ENCODE measurements at places on chromosomes 13 and 19. TPM values are rescaled to one million over a fixed set of nuclear protein-coding genes. Genes with fewer than 3 reads are reported as not detected.

- no peak for DNase-seq
Observed at GRCh38 chr13:101570410-101570809, 117.9 kb downstream of the ITGBL1 start.

- DNase-seq, result peak; percentile 49
Observed at GRCh38 chr13:98940325-98941001, 37.4 kb downstream of the DOCK9 start.

DNA sequence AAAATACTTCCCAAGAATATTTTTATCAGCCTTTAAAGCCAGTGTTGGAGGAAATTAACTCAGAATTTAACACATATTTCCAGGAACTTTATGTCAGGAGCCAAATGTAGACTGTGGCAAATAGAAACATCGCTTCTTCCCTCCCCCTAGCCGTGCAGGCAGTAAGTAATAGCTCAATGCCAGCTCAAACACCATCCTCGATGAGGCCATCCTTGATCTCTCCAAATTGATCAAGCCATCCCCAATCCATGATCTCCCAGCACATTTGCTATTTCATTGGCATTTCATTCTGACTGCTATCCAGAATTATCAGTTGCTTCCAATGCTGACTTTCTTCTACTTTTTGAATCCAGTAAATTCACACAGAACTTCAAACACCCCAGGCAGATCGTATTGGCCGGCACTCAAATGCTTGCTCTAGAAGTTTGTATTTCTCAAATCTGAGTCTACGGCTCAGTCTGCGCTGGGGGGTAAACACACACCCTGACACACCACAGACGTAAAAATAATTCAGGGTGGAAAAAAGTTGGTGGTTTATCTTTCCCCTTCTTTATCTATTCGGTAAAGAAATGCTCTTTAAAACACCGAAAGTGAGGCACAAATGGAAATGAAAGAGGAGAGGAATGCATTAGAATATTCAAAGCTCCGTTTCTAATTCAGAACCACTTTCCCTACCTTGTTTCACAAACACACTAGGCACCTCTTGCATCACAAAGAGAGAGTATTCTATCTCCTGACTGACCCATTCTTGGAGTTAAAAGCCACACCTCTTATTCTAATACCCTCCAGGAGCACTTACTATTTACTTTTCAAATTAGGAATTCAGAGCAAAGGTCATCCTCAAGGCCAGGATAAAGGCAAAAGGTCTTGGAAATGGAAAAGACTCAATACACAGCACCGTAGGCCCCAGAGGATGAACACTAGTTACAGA is 991 bp downstream of the OBI1 start:
- DNase-seq, result no peak

- no peak for DNase-seq
Observed at GRCh38 chr13:36709136-36709890, 35.5 kb downstream of the SERTM1 start.

- DNase-seq, result no peak
Observed at GRCh38 chr19:13842291-13843103, 34.4 kb upstream of the NANOS3 start.

GRCh38 chr13:102678339-102679107 is 16.3 kb downstream of the METTL21C start:
- no peak for DNase-seq

DNA sequence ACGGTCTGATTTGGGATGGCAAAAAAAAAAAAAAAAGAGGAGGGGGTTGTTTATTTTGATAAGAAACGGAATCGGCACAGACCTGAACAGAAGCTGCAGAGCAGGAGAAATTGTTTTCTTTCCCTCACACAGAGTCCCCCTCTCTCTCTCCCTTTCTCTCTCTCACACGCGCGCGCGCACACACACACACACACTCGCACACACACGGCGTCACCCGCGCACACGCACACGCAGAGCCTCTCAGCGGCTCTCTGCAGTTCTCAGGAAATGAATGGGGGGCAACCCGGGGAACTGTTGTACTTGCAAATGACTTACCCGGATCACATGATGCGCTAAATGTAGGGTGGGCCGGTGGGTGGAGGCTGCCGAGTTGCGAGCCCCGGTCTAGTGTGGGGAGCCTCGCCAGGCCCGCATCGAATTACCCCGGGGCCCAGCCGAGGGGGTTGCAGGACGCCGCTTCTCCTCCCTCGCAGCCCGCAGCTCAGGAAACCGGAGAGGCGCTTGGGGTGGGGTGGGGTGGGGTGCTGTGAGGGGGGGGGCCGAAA is 475 bp downstream of the KLF12 start:
- DNase-seq, result peak; percentile 91

GRCh38 chr19:14507704-14508542 is 10.3 kb downstream of the DNAJB1 start:
- no peak for DNase-seq

DNA sequence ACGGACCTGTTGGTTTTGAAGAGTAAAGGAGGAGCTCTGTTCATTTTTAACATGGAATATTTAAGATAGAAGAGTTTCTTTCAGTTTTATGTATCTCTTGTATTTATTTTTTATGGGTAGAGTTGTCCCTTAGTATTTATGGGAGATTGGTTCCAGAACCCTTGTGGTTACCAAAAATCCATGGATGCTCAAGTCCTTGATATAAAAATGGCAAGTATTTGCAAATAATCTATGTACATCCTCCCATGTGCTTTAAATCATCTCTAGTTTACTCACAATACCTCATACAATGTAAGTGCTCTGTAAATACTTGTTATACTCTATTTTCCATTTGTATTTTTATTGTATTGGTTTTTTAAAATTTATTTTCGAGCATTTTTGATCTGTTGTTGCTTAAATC is 63.1 kb downstream of the TM9SF2 start:
- no peak for DNase-seq

- DNase-seq, result no peak
Observed at GRCh38 chr19:2791876-2792275, 6.6 kb downstream of the THOP1 start.

GRCh38 chr13:34611671-34612070 is 330.4 kb upstream of the NBEA start:
- no peak for DNase-seq

DNA sequence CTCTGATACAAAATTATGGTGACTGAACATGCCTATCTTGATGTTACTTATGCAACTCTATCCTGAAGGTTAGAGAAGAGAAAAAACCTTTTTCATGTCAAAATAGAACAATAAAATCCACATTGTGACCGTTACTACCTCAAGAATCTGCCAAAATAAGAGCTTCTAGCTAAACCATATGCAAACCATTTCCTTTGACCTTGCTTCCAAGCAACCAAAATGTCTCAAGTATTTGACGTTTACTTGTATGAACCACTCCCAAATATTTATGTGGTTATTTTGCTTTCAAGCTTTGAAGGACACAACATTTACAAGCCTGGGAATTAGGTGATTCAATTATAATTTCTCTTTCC is 13.9 kb downstream of the FOXO1 start:
- no peak for DNase-seq

GRCh38 chr19:2774083-2774679 is 8.9 kb downstream of the SGTA start:
- no peak for DNase-seq

GRCh38 chr13:111944171-111944583 is 122.8 kb upstream of the SOX1 start:
- DNase-seq, result no peak

DNA sequence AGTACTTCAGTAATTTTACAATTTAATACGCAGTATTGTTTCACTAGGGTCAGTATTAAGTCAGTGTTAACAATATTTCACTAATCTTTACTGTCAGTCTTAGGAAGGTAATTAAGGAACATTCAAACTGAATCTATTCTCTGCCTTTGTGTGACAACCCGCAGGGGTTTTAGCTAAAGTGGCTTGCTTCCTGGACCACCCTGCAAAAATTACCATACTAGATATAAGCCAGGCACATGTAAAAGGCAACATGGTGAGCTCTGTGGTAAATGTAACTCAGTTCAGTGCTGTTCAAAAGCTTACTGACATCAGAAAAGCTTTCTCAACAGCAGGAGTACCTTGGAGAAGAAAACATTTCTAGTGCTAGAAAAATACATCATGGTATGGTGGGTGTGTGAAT is 116.7 kb downstream of the FREM2 start:
- DNase-seq, result no peak

GRCh38 chr13:49190901-49191300 is 29.2 kb upstream of the MLNR start:
- no peak for DNase-seq

GRCh38 chr13:28373810-28374209 is 121.1 kb downstream of the FLT1 start:
- DNase-seq, result no peak

DNA sequence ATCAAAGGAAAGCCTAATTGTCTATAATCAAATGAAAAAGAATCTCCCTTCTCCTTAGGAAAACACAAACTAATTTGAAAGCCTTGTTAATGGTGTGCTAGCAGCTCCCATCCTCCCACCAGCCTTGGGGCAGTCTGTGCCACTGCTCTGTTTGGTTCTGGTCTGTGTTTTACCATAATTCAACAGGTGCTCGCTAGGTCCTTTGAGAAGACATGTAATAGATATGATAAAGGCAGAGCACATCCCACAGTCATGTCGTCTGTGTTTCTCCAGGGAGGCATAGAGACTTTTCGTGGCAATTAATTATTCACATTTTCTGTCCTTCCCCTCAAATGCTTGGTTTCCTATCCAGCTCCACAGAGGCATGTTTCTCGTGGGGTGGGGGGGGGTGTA is 23.8 kb downstream of the FAM124A start:
- no peak for DNase-seq

- no peak for DNase-seq
Observed at GRCh38 chr13:112892426-112893206, 76.4 kb upstream of the MCF2L start.

GRCh38 chr13:114004420-114005205 is 30.7 kb upstream of the C13orf46 start:
- no peak for DNase-seq

DNA sequence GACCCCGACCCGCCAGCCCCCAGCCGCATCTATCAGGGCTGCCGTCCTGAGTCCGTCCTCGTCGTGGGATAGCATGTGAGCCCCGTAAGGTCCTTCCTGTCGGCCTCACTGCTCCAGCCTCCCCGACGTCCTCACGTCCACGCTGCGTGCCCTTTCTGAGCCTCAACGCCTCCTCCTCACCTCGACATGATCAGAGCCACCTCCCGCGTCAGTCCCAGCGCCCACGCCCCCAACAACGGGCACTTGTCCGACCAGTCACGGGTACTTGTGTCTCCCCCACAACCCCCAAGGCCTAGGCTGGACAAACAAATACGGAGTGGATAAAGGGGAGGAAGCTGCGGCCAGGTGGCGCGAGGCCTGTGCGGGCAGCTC is 665 bp downstream of the ZNF497 start:
- no peak for DNase-seq

Gene LRFN3
- 0.47 TPM for total RNA-seq

Gene ZNF573
- total RNA-seq, result 7.4 TPM

Gene FCHO1
- total RNA-seq, result 16.4 TPM

Gene PRRG2
- total RNA-seq, result 2.2 TPM

Gene SHISA2
- total RNA-seq, result 9.0 TPM

Gene ZNF254
- 20.4 TPM for total RNA-seq

Gene FLT1
- total RNA-seq, result 4.3 TPM

Gene KLHL1
- 0.05 TPM for total RNA-seq

Gene SARS2
- total RNA-seq, result 15.0 TPM

Gene KLF2
- 5.1 TPM for total RNA-seq

Gene TMEM259
- total RNA-seq, result 73.1 TPM

Gene GIPR
- total RNA-seq, result 0.14 TPM

Gene PEAK3
- 0.05 TPM for total RNA-seq

Gene CYTH2
- 32.0 TPM for total RNA-seq
